ENCODE measurements at places on chromosomes 13 and 19.

DNA sequence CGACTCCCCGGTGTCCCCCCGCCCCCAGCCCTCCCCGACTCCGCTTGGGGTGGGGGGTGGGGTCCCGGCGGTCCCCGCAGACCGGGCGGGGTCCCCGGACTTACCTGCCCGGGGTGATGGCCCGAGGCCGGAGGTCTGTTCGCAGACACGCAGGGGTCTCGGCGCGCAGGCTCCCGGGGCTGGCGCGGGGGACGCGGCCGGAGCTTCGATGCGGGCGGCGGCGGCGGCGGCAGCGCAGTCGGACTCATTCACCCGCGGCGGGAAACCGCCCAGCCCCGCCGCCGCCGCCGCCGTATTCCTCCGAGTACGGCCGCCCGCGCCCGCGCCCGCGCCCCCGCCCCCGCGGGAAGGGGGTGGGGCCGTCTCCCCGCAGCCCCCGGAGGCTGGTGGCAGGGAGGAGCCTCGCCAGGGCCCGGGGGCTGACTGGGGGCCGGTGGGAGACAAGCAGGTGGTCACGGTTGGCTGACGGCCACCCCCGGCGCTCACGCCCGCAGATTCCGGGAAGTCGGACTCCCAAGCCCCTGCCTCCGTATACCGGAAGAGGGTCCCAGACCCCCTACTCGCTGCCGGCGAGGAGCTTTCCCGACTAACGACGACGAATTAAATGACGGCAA, at the start of gene C2CD4C:
Gene C2CD4C (minus strand): TSS at position 246 of the 614 bp plus-strand sequence. CDS start 786 bp downstream, outside the sequence.
- peak; percentile 71 for DNase-seq

DNA sequence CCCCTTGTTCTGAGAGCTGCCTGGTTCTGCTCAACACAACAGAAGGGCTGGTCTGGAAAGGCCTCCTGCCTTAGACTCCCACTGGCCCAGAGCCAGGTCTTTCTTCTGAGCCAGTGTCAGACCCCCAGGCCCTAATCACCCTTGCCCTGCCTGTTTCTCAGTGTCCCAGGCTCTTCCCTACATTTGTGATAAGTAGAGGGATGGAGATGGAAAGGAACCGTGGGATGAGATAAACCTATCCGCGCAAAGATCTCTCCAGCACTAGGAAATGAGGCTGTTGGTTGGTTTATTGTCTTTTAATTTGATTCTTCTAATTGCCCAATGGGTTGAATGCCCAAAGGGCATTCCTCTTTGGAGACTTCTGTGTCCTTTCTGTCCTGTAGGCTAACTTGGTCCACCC, 470.0 kb downstream of the TSHZ3 start:
- DNase-seq = no peak

DNA sequence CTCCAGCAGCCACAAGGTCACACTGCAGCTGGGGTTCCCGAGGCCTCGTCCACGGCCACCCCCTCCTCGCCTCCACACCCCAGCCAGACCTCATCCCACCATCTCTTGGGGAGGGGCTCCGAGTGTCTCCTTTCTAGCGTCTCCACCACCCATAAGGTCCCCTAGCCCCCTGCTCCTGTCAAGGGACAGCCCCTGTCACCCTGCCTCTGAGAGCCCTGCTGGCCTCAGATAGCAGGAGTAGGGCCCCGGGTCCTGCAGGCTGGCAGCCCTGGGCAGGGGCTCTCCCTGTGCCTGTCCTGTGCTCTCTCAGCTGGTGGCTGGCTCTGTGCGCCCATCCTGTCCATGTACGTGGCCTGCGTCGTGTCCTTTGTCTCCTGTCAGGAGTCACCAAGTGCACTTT, 17.0 kb downstream of the COMP start:
- DNase-seq = no peak

- no peak for DNase-seq
These were observed 8.9 kb downstream of the ATG4D start for GRCh38 chr19:10552510-10553053.

DNA sequence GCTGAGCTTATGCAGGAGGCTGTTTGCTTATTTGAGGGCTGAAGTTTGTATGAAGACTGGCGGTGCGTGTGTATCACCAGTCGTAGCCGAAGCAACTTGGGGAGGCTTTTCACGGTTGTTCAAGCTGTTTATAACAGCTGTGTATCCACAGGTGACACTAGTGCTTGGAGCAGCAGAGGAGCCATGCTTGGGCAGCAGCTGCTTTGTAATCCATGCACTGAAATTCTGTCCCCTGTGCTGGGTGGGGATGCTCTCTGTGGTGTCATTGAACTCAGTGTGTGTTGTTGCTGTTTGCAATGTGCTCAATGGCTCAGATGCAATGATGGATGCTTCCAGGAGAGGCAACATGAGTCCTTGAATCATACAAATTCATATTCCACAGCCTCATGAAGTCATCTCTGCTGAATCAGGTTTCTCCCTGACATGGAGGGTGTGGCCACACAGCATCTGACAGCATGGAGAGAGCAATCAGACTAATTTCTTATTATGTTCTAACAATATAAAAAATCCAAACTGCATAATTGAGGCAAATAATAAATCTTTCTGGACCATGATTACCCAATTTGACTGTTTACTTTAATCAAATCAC, 18.8 kb upstream of the GTF3A start:
- no peak for DNase-seq

DNA sequence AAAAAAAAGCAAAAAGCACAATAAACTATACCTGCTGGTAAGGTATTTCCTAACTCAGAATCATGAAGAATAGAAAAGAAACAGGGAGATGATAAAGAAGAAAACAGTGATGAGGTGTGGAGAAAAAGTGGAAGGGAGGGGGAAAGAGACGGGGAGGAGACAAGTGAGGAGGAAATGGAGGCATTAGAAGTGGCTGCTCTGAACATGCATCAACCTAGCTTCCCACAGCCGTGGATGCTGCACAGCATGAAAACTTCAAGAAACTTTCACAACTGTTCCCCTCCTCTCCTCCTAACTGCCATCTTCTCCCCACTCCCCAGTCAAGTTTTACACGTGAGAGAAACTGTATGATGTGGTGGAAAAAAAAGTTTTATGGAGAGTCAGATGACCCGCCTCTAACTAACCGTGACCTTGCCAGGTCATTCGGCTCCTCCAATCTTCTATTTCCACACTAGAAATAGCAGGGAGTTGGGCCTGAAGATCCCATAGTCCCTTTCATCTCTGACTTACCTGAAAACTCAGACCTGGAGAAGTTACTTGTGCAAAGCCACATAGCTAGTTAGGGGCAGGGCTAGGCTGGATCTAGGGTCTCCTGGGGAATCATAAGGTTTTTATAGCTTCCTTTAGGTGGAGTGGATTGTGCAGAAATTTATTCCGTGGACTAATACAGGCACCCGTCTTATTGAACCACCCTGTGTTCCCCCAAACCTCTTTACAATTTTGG, 461.9 kb downstream of the KLF5 start:
- DNase-seq = no peak

DNA sequence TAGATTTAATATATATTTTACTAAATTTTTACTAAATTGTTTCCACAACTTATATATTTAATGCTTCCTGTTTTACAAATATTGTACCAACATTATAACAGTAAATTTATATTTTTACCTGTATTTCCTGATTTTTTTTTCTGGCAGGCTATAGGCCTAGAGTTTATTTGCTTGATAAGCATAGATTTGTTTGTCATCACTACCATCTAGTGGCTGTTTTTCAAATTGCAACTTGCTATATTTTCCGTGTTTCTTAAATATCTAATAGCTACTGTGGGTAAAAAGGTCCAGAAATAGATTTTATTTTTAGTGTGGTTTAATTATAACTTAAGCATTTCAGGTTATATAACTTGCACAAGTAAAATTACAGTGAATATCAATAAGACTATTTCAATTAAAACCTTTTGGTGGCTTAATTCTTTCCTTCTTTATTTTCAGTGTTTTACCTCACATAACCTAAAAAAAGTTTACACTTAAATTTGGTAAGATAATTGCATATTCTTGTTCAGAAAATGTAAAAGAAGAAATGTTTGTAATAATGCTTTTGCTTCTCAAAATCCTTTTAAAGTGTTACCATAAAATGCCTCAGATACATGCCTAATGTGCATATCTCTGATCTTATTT, 60.6 kb downstream of the NDFIP2 start:
- no peak for DNase-seq

- no peak for DNase-seq
These were observed 14.1 kb downstream of the PRAM1 start for GRCh38 chr19:8488365-8488764.

- no peak for DNase-seq
These were observed 441.7 kb downstream of the OXGR1 start for GRCh38 chr13:96552559-96552958.

- no peak for DNase-seq
These were observed 379.0 kb downstream of the EFNB2 start for GRCh38 chr13:106156468-106156867.

- DNase-seq = no peak
These were observed at the start of gene OLFM4 for GRCh38 chr13:53028637-53029203. OLFM4 (plus strand) TSS chr13:53028813; CDS start chr13:53028837, 24 bp downstream.

GRCh38 chr13:33154911-33155310, 130.6 kb downstream of the STARD13 start:
- DNase-seq = no peak

GRCh38 chr13:114078461-114079451, 53.7 kb downstream of the RASA3 start:
- DNase-seq = no peak

- DNase-seq = no peak
These were observed 120.2 kb downstream of the URI1 start for GRCh38 chr19:30062065-30062906.

DNA sequence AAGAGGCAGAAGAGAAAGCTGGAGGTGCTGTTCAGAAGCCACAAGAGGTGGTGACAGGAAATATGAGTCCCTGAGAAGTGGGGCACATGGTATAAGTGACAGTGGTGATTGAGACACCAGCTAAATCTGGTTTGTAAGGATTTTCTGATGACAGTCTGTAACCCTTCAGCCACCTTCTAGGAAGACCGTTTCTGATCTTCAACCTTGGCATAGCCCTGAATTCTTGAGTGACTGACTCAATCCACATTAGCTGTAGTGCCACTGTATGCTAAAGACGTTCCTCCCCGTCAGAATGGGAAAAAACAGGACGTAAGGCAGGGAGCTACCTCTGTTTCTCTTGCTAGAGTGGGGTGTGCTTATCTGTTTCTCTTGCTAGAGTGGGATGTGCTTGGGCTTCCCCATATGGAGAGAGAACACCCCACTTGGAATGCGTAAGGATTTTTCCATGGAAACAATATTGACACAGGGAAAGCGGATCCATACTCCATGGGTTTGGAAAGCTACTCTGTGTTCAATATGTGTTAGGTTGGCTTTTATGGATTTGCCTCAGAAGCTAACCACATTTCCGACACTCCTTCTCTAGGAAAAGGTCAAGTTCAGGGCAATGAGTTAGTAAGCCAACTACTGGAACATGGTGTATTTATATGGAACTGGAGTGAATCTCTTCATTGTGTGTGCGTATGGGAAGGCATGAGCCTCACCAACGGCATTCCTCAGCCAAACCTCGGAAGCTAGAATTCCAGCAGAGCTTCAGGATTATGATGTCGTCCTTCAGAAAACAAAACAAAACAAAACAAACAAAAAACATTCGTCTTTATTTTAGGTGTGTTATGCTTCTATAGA, 948.8 kb upstream of the SLC10A2 start:
- DNase-seq = no peak

DNA sequence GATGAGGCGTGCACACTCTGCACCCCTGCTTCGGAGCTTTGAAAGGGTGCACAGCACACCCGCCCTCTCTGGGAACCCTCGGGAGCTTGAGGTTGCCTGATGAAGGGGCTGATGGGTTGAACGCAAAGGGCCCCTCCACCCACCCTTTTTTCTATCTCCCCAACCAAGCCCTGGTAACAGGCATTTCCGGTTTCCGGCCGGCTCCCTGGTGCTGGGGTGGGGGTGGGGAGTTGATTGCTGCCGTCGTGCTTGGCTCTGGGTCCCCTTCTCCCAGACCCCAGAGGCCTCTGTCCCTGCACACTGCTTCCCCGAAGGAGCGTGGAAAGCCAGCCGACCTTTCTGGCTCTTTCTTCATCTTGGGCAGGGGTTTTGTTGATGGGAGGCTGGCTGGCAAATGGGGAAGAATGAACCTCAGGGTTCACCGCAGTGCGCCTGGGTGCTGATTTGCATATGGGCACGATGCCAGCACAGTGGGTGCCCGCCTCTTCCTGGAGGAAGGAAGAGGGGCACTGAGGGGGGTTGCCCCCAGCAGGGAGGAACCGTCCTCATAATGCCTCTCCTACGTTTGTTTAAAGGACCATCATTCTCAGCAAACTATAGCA, 29.1 kb downstream of the VAV1 start:
- DNase-seq = no peak

DNA sequence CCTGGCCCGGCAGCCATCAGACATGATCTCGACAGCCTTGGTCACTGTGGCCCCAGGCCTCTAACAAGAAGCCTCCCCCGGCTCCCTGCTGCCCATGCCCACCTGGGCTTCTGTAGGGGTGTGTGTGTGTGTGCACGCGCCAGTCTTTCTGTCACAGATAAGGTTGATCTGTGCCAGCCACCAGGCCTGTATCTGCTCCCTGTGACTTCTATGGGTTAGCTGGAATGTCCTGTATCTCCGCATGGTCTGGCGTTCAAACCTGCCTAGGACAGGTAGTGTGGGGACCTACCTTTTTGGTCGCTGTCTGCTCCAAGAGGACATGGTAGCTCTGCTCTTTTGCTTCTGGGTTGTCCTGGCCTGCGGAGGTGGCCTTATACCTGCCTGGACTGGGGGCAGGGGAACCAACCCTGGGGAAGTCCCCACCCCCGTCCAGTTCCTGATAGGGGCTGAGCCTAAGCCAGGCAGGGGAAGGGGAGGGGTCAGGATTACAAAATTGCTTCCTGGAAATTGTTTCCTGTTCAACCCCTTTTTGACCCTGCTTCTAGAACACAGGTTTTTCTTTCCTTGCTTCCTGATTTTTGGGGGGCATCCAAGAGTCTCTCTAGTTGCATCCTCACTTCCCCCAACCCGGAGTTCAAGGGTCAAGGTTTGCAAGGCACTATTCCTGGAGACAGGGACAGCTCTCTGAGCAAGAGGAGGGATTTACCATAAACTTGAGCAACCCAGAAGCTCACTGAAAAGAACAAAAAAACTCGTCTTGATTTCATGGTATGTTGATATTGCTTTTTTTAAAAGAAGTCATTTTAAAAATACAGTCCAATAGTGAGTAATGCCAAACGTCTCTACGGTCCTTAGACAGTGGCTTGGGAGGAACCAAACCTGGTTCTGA, at the start of gene LRG1:
Gene LRG1 (minus strand): TSS at position 344 of the 889 bp plus-strand sequence. CDS start 23 bp downstream, at position 321.
- no peak for DNase-seq

DNA sequence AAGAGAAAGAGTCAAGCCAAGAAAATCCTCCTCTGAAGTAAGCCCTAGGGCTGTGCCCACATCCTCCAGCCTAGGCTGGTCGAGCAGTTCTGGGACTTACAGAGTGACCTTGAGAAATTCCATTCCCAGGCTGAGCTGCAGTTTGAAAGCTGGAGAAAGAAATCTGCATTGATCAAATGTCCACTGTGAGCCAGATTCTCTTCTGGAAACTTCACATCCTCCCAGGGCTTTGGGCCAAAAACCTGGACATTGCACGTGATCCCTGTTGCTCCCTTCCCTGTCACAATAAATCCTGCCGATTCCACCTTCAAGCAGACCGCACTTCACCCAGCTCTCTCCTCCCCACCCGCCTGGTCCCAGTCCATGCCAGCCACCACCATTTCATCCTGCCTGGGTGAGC, 15.7 kb downstream of the TMEM143 start:
- no peak for DNase-seq

All from left forelimb (tissue), 1 donor.